Stimulated activated CD4-positive, alpha-beta T cell treated with anti-CD3 and anti-CD28 coated beads, Interleukin-1b, Interleukin-23, amount 100 ng/mL, for 1 hour (primary cell): ENCODE measurements at places on chromosomes 12 and 14.

DNA sequence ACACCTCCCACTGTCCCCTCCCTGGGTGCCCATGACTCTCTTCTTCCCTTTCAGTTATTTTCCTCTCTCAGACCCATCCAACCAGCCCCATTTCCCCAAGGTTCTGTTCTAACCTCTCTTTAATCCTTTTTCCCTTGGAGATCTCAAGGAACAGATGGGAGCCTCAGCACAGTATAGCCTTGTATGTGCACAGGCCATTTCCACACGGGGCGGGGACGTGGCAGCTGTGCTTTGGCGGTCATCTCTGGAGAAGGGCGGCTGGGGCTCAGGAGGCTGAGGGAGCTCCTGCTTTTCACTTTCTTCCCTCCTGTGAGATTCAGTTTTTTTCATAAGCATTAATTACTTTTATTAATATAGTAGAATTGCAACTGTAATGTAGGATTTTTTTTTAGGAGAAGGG, 212.2 kb downstream of the ZFP36L1 start:
- DNase-seq, result no peak

DNA sequence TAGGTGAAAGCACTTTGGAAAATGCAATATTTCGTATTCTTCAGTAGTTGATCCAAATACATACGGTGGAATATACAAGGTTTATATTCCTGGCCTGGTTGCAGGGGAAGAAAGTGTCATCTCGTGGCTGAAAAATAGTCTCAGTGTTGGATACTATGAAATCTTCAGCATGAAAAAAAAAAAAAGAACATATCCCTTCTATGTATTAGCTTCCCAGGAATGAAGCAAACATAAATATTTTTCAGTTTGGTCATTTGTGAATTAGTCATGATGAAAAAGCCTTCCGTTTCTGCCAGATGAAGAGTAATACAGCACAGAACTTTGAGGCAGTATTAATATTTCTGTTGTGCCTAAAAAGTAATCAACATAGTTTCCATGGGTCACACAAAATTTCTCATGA, 36.7 kb downstream of the FLRT2 start:
- no peak for DNase-seq

DNA sequence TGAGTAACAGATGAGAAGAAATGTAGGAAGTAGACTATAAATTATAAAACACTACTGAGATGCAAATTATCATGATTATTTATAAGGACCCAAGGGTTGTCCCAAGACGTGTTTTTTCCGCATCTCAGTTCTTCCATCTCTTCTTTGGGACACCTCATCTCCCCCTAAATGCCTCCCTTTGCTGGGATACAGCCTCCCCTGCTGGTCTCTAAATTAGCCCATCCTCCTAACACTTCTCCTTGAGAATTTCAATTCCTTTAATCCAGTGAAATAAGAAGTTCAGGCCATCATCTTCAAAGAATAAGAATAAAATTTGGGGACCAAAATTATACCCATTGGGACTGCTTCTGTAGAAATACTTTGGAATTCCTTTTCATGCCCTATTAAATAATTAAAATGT, 667.0 kb downstream of the BCL11B start:
- DNase-seq, result no peak

- DNase-seq, result no peak
These were observed 51.4 kb upstream of the TMTC2 start for GRCh38 chr12:82635263-82635662.

- DNase-seq, result no peak
These were observed 8.3 kb upstream of the GPR162 start for GRCh38 chr12:6813363-6813762.

DNA sequence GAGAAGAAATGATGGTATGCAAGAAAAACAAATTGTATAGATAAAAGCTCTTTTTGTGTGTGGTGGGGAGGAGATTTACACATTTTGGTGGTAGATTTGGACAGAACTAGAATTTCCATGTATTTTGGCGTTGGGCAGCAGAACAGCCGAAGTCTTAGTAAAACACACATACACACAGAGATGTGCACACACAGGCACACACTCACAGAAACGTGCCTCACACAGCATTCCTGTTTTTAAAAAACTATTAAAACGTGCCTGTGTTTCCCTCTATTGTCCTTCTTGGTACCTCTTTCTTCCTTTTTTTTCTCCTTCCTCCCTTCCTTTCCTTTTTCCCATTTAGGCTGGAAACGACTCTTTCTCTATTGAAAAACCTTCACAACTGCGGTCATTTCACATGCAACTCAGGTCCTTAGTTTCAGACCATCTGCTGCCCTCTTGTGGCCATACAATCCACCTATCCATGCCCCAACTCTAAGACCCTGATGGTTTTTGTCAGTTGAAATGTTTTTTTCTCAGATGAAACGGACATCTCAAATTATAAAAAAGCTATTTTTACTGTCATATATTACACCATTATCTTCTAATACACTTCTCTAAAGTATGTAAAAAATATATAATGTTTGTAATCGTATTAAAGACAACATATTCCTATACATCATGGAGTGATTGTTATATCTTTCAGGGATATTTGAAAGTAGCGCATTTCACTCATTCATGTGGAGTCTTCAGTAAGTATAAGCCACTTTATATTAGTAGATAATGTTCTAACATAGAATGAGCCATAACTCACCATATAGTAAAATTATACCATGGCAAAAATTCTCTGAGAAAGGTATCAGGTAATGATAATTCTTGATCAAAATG, 386.7 kb upstream of the NOVA1 start:
- no peak for DNase-seq
